Caki2 (cell line): ENCODE measurements at places on chromosomes 2 and 18. TPM values are rescaled to one million over a fixed set of nuclear protein-coding genes. Genes with fewer than 3 reads are reported as not detected.

DNA sequence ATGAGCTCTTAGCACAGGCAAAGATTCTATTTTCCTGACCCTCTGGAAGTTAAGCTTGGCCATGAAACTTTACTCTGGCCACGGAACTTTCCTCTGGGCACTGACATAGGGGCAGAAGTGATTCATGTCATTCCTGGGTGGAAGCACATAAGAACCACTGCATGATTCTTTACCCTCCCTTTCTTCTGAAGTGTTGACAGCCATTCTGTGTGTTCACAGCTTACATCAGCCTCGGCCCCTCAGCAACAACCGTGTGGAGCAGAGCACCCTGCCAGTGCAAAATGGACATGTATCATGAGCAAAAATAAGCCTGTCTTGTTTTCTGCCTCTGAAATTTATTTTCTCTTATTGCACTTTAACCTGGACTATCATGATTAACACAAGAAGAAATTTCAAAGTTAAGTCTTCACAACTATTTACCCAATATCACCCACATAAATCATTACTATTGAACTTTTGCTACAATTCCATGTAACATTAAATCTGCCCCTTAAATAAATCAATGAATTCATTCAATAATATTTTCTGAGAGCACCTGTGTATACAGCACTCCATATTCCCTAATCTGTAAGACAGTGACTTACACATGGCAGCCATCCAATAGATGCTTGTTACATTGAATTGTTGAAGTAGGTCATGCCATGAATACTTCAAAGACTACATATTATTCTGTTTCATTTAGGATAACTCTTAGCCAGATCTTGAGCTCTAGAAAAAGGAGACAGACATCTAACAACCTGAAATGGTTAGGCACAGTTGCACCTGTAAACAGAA is 531.9 kb downstream of the IRS1 start:
- DNase-seq = no peak

DNA sequence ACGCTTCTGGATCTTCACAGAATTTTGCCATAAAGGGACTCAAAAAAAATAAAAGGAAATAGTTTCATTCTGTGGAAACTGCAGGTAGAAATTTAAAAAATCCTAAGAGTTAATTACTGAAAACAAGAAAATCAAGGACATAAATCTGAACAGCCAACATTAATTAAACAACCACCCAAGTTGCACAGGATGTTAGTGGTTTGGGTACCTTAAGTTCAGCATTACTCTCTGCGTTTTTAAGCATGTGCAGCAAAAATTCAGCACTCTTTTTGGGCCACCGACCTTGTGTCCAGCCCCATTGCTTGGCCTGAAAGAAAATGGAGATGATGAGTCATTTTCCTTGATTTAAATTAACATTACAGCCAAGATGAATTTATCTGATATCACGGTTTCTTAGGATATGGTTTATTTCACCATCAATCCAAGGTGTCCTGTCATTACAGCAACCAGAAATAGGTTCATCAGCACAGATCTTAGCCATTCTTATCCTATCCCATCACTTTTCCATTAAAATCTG is 3.3 kb upstream of the C18orf32 start:
- no peak for DNase-seq

DYNAP gene
- total RNA-seq = not detected in 2 replicates

RSAD2 gene
- 0.75 and 7.7 TPM in 2 replicates for total RNA-seq

IFIH1 gene
- total RNA-seq = 2.6 and 8.5 TPM in 2 replicates

FAM136A gene
- total RNA-seq = 56.1 and 59.9 TPM in 2 replicates

FOXI3 gene
- total RNA-seq = not detected in 2 replicates
